Activated effector memory CD4-positive, alpha-beta T cell treated with Interleukin-2 at 50 U/mL for 16 hours (primary cell): ENCODE measurements at places on chromosomes 1 and 21.
A peak's percentile ranks its signal among the peaks of the same experiment; 100 is the strongest.

DNA sequence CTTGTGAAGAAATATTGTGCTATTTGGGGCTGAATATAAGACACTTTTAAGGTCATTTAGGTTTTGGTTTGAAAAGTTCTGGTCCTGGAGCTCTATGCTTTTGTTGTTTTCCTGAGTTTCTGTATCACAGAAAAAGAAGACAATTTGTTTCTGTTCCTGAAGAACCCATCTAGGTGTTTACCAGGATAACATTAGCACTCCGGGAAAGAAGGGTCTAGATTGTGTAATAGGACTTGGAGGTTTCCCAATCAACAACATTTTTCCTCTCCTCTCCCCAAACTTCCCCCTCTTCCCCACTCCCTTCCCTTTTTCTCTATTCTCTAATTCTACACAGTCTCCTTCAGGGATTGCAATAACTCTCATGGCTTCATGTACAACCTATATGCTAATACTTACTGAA lies 78.7 kb downstream of the PTPRC start:
- DNase-seq: no peak

- peak; percentile 83 for DNase-seq
These were observed at the start of gene MAN1C1 for GRCh38 chr1:25616095-25616986. Gene MAN1C1, plus strand, starts transcription at chr1:25616791. Its CDS starts 1,007 bp downstream, at chr1:25617798.

DNA sequence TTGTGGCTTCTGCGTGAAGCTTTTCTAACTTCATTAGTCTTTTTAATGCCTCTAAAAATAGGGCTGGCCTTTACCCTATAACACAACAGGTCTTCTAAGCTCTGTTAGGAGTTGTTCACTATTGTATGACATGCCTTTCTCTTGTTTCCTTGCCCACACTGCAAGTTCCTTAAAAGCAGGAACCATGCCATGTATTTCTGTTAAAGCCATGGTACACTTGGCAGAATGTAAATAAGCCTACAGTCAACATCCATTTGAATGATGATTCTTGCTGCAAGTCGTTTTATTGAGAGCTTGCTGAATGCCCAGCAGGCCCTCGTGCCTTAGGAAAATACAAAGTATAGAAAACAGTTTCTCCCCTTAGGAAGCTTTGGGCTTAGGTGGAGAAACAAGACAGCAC lies 214.6 kb downstream of the DUSP10 start:
- no peak for DNase-seq

DNA sequence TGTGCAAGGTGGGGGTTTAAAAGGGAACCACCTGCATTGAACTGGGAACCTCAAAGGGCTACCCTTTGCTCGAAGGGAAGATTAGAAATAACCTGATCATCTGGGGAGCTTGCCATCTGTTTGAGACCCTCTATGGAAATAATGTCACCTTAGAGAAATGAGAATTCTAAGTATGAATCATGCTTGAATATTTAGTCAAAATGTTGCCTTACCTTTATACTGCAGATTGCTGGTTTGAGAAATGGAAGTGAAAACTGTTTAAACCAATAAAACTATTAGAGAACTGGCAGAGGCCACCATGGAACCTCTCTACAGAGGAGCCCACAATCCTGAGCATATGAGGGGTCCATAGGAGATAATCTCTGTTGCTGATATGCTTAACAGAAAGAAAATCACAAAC lies 131.2 kb upstream of the FAM78B start:
- DNase-seq: no peak

- DNase-seq: no peak
These were observed 579 bp downstream of the SH3BP5L start for GRCh38 chr1:248825136-248825535.

DNA sequence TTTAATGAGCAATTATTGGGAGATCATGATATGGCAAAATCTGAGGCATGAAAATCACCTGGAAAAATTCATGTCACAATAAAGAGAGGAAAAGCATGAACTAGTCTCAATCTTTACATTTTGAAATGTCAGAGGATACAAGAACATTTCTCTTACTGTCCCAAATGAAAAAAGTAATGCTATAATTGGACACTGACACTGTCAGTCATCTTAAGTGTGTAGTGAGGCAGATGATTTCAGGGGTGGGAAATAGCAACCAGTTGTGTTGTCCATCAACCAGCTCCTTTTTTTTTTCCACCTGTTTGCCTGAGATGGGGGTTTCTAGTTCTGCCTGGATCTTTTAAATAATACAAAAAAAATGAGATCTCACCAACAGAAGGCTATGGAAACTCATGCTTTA lies 646.2 kb downstream of the KCNT2 start:
- no peak for DNase-seq

- no peak for DNase-seq
These were observed 839 bp upstream of the ACBD3 start for GRCh38 chr1:226187380-226187779.

DNA sequence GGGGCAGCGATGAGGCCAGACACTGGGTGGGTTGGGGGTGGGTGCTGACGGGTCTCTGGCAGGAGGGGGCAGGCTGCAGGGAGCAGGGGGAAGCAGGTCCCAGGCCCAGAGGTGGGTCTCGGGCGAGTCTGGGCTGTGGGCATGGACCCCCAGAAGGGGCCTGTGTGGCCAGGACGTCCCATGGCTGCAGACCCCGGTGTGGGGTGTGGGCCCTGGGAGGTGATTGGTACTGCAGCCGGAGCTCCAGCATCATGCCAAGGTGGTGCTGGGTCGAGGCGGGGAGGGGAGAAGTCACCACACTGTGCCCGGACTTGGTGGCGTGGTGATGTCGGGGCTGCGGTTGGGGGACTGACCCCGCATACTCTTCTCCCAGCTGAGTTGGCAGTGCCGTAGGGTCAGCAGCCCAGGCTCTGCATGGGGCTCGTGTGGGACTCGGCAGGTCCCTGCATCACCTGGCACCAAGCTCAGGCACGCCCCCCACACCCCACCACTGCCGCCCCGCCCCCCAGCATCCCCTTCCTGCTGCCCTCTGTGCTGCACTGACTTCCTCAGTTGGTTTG lies 31.2 kb downstream of the PRKCZ start:
- no peak for DNase-seq

DNA sequence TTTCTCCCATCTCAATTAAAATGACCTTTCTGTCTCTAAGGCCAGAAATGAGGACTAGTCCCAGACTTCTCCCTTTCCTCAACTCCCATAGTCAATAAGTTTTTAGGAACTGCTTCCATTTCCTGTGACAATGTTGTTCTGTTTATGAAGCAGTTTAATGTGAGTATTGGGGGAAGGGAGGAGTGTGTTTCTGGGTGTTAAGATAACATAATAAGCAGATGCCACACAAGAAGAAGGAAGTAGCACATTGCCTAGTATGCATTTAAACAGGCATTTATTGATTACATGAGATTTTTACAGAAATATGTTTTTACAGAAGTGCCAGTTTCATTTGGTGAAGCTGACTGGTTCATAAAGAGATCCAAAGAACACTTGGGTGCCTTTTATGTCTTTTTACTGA lies 65.6 kb upstream of the TNR start:
- DNase-seq: no peak
